Stimulated activated naive CD4-positive, alpha-beta T cell treated with Interleukin-2 at 50 U/mL for 16 hours (primary cell): ENCODE measurements at places on chromosomes 13 and 19.

GRCh38 chr19:40466219-40466984 lies 399 bp upstream of the SPTBN4 start:
- DNase-seq = peak; percentile 85

DNA sequence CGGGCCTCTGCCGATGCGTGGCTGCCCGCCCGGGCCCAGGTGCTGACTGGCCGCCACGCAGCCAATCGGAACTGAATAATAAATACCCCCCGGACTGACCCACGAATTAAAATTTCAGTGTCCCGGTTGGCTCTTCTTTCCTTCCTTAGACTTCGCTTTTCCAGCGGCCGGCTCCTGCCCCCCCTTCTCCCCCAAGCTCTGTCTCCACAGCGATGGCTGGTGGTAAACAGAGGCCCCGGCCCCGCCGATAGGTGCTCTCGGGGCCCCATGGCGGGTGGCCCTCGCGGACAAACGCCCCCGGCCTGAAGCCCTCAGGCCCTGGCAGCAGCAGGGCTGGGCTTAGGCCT lies 2.6 kb downstream of the ZBTB7A start:
- no peak for DNase-seq

DNA sequence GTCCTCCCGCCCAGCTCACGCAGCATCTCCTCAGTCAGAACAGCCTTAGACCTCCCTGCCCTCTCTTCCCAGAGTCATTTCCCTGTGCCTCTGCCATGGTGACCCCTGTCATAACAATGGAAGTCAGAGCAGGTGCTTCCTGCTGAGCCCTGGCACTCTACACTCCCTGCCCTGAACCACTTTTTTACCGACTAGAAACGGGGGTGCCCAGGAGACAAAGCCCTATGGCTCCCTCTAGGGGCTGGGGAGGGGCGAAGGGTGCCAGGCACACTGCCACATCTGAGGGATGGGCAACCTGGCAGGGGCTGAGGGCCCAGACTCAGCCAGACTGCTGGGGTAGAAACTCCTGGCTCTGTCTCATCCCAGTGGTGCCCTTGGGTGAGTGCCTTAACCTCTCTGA lies 16.4 kb downstream of the ZNF574 start:
- no peak for DNase-seq

DNA sequence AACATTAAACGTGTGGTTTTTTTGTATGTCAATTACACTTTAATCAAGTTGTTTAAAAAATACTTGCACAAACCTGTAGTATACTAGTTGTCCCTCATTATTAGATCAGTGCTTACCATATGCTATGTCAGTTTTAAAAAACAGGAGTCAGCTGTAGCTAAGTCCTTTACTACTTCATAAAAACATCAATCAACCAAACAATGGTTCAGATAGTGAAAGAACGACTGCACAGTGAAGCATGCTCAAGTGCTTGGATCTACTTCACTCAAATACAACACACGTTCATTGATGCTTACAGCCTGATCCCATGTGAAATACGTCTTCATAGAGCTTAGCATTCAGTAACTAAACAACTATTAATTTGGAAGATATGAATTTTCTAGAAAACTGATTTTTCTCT lies 225.0 kb downstream of the FGF14 start:
- no peak for DNase-seq

GRCh38 chr13:41701676-41702075 lies 244.3 kb downstream of the RGCC start:
- no peak for DNase-seq

DNA sequence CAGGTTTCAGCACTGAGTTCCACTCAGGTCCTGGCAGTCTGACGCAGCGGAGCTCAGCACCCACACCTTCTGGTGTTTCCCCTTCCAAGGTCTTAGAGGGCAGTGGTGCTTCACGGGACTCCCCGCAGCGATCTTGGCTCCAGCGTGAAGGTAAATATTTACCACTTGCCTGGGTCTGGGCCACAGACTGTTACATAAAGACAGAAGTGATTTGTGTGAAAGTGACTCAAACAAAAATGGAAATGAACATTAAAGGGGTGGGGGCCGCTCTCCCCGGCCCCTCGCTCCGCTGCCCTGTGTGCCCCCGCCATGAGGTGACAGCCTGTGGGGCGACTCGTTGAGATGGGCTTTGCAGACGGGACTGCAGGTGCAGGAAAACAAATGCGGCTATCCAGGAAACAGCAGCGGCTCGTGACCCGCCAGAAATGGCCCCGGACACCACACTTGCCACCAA lies 55.0 kb downstream of the GGACT start:
- no peak for DNase-seq

DNA sequence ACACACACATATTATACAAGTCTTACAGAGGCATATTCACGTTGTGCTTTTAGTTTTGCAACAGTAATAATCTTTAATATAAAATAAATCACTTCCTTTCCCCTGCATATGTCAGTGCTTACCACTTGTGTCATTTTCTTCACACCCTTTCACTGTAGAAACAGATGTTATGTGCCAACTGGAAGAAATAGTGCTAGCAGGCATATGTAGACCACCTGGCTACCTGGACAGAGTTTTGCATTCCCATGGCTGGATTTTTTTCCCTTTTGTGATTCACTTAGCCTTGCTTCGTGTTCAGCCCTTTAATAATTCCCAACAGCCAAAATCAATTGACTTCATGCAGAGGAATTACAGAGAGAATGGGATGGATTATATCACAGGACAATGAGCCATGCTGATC lies 399.1 kb upstream of the SPRY2 start:
- no peak for DNase-seq

- no peak for DNase-seq
Observed at GRCh38 chr13:31056644-31057271, 104.9 kb downstream of the HSPH1 start.

GRCh38 chr13:21889651-21890050 lies 218.8 kb downstream of the FGF9 start:
- no peak for DNase-seq

- no peak for DNase-seq
Observed at GRCh38 chr13:113589251-113589960, 4.9 kb downstream of the TFDP1 start.
